Muscle of leg (tissue), 16 donors: ENCODE measurements at places on chromosomes 1 and 21.

GRCh38 chr1:93694039-93694438, 12.4 kb upstream of the BCAR3 start:
- DNase-seq: no peak

DNA sequence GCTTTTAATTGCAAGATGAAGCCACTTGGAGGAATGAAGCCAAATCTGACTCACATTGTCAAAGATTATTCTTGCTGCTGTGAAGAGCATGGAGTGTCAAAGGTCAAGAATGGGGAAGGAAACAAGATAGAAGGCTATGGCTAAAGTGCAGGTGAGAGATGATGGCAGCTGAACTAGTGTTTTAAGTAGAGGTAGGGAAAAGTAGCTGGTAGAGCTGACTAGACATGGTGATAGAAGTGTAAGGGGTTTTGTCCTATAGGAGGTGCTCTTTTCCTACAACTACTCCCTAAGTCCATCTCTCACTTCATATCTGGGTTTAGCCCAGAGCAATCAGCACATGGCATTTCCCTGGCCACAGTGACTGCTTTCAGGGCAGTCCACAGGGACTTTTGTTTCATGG, 11.8 kb downstream of the UBE2T start:
- DNase-seq: no peak

- no peak for DNase-seq
Measured at GRCh38 chr1:243260221-243260880, 4.5 kb downstream of the SDCCAG8 start.

DNA sequence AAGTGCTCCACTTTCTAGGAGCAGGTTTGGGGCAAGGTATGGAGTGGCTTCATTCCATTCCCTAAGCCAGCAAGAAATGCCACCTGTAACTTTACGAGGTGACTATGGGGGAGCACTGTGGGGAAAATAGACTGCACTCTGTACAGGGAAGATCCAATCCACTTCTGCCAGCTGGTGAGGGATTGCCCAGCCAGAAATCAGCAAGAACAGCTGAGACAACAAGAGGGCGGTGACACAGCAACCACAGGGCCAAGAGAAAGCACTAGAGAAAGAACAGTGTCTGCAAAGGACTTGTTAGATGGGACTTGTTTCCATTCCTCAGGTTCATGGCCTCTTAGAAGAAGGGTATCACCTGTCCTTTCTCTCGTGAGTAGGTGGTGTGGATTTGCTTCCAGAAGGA, 19.6 kb downstream of the CAPN8 start:
- DNase-seq: no peak
